ENCODE measurements at places on chromosomes 5 and 9. TPM values are rescaled to one million over a fixed set of nuclear protein-coding genes. Genes with fewer than 3 reads are reported as not detected.

Gene PDGFRB
- total RNA-seq, result 2.0 TPM

Gene C5orf52
- total RNA-seq, result not detected

Gene FOXD4L4
- total RNA-seq, result 0.27 TPM

Gene CCDC192
- not detected for total RNA-seq

Gene NR4A3
- 37.5 TPM for total RNA-seq

Gene TUT7
- total RNA-seq, result 36.0 TPM

Gene ANKDD1B
- 0.44 TPM for total RNA-seq

Gene ZSWIM6
- 5.9 TPM for total RNA-seq

Gene FER
- total RNA-seq, result 10.1 TPM
